NCI-H345 (cell line): ENCODE measurements at places on chromosomes 11 and 22.

GRCh38 chr11:62707277-62707861 lies at the start of the genes BSCL2 and GNG3:
TSS of gene BSCL2 (minus strand) at chr11:62707424. CDS start at chr11:62707195, 229 bp downstream.
TSS of gene GNG3 (plus strand) at chr11:62707676. CDS start at chr11:62708296, 620 bp downstream.
- DNase-seq = no peak

DNA sequence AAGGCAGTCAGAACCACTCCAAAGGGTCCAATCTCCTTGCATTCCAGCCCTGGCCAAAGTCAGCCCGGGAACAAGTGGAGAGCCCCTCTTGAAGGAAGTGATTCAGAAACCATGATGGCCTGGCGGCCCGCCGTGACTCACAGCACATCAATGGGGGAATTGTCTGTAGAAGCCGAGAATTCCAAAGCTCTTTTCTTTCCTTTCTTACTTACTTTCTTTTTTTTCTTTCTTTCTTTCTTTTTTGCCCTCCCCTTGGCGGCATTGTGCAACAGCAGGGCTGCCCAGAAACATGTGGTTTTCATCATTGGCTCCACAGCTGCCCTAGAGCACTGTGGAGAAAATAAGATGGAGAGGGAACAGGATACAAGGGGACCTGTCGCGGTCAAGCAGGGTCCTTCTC lies 140.2 kb upstream of the TIMP3 start:
- no peak for DNase-seq

- DNase-seq = peak; percentile 63
These were observed 428 bp downstream of the SCN3B start for GRCh38 chr11:123653827-123654565.

DNA sequence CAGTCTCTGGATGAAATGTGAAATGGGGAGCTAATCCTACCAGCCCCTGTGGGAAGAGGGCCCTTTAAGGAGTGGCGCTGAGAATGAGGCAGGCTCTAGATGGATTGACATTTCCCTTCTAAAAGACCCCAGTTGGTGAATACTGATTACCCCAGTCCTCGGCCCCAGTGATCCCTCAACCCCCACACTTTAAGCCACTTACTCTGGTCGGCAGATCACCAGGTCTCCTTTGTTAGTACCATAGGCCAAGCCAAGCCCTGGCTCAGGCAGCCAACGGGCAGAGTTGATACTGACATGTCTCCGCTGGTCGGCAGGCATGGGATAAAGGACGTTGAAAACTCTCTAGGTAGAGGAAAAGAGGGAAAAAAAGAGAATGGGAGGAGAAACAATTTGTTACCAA lies 26.1 kb upstream of the CHRM4 start:
- no peak for DNase-seq

- DNase-seq = no peak
These were observed 50.5 kb downstream of the IGSF9B start for GRCh38 chr11:133906241-133906640.

DNA sequence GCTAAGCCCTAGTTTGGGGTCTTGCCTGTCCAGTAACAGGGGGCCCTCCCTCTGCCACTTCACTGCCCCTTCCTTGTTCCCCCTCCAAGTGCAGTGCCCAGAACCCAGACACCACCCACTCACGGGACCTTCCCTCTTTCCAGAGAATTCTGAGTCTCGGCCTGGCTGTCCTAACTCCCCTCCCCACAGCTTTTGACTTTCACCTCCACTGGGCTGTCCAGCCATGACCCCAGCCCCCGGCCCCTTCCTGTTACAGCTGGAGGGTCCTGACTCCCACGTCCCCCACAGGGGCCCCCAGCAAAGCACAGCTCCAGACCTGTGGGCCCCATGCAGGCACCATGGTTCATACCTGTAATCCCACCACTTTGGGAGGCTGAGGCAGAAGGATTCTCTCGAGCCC lies 71.5 kb downstream of the BRD1 start:
- DNase-seq = no peak

DNA sequence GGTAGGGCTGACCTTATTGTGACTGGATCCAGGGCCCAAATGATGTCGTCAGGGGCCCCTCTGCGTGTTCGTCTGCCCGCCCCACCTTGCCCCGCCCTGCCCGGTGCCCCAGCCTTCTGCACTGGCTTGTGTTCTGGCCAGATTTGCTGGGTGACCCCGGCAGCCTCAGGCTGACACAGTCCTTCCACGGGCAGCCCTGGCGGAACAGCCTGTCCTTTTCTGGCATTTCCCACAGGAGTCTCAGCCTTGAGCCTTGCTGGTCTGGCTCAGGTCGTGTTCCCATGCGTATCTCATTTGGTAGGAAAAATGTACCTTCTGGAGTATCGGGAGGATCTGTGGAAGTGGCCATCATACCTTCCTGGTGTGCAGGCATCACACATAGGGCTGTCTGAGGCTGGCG lies 31.0 kb downstream of the IGHMBP2 start:
- DNase-seq = no peak

DNA sequence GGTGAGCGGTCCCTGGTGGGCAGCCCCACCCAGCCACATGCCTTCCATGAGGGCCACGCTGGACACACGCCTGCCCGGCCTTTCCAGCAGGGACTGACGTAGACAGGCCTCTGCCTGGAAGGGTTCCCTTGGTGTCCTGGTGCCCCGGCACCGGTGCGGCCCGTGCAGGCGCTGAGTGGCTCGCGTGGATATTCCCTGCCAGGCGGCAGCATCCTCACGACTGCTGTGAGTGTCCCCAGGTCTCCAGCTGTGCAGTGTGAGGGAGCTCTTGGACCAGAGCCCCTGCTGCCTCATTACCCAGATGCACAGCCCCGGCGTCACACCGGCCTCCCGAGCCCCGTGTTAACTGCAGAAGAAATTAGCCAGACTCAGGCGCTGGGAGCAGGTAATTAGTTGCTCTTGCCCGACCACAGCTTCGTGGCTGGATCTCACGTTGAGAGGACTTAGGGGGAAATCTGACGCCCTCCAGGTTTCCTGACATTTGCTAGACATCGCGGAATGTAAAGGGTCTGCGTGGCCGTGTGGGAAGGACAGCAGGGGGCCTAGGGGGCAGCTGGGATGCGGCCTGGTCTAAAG lies 1196.3 kb downstream of the BRD1 start:
- DNase-seq = no peak

DNA sequence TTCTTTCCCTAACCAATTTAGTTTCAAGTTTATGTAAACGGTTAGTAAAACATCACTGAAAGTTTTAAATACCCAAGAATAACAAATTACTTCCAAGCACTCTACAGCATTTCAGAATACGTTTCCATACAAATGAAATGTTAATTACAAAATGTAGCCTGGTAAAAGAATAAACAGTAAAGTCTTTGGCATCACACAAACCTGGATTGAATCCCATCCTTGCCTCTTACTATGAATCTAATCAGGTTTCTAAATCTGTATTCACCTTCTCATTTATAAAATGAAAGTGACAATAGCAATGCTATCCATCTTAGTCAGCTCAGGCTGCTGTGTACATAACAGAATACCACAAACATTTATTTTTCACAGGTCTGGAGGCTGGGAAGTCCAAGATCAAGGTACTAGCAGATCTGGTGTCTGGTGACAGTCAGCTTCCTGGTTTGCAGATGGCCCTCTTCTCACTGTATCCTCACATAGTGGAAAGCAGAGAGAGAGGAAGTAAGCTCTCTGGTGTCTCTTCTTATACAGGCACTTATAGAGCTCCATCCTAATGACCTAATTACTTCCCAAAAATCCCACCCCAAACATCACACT lies 19.2 kb downstream of the FAM168A start:
- no peak for DNase-seq

GRCh38 chr11:36000616-36001190 lies 56.8 kb downstream of the LDLRAD3 start:
- DNase-seq = peak; percentile 52

- DNase-seq = no peak
These were observed 189.0 kb upstream of the SYT13 start for GRCh38 chr11:45475173-45475572.

DNA sequence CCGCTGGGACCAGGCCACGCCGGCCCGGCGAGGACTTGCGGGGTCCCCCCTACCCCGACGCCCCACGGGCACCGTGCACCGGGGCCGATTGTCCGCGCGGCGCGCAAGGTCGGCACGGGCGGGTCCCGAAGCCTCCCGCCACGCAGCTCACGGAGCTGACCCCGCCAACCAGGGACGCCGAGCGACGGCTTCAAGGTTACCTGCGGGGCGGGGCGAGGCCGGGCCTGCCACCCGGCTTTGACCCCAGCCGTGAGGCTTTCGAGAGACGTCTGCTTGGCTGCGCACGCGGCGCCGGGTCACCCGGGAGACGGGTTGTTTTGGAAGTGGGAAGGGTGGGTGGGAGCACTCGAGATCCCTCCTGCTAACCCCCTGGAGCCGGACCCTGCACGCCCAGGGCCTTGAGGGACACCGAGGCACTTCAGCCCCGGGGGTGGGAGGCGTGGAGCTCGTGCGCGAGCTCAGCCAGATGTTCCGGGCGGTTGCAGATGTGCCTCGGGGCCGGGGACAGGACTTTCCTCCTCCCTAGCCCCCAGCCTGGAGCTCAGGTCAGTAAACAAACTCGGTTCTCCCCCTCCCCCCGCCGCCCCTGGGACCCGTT lies 3.2 kb upstream of the WNT11 start:
- DNase-seq = peak; percentile 48

DNA sequence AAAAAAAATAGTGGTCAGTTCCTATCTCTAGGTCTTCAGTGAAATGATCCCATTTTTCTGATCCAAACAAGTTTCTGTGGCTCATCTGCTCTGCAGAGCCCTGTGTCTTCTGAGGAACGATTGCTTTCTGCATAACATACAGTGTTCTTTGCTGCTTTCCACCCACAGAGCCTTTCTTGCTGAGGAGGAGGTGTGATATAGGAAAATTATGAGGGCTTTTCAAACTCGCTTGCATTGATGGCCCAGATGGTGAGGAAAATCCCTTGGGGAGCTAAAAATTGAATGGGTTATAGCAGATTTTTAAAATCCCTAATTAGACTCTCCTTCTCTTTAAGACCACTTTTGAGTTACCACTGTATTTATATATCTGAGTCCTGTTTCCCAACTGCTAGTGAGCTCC lies 31.3 kb downstream of the JAM3 start:
- DNase-seq = no peak

DNA sequence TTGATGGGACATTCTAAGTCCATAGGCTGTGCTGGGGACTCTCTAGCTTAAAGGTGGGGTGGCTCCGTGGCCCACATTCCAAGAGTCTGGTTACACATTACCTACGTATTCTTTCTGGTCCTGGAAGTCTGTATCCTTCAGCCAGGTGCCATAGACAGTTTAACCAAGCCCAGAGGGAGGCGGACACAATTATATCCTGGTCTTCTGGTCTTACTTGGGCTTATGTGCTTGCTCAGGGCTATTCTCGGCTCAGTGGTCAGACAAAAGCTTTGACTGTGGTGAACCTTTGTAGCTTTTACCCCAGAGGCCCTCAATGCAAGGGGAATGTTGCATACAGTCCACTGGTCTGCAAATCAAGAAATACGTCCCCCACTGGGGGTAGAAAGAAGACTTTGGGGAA lies 3.4 kb upstream of the INCENP start:
- DNase-seq = no peak

DNA sequence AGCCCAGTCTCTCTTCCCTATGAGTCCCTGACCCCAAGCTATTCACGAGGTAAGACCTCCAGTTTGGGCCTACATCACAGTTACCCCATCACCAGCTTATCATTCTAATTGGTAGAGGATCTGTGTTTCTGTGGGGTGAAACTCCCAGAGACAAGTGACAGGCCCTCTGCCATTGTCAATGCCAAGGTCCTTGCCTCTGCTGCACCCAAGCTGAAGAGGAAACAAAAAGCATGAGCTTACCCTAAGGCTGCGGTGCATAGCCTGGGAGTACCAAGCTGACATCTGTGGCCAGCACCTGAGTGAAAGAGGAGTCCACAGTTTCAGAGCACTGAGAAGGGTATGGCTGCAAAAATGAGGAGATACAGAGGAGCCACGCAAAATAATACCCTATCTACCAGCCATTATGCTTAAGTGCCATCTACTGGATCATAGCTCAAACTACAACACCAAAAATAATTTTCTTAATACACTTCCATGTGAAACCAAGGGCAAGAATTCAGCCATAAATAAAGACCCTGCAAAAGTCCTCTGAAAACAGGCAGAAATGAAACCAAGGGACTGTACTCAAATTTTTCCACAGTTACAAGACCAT lies 62.3 kb upstream of the ANO5 start:
- peak; percentile 6 for DNase-seq

- no peak for DNase-seq
These were observed 66.9 kb downstream of the KCNQ1 start for GRCh38 chr11:2511421-2512369.

GRCh38 chr22:37571258-37571991 lies 8.5 kb downstream of the LGALS2 start:
- no peak for DNase-seq

GRCh38 chr11:116527180-116527991 lies 245.4 kb downstream of the BUD13 start:
- DNase-seq = no peak

DNA sequence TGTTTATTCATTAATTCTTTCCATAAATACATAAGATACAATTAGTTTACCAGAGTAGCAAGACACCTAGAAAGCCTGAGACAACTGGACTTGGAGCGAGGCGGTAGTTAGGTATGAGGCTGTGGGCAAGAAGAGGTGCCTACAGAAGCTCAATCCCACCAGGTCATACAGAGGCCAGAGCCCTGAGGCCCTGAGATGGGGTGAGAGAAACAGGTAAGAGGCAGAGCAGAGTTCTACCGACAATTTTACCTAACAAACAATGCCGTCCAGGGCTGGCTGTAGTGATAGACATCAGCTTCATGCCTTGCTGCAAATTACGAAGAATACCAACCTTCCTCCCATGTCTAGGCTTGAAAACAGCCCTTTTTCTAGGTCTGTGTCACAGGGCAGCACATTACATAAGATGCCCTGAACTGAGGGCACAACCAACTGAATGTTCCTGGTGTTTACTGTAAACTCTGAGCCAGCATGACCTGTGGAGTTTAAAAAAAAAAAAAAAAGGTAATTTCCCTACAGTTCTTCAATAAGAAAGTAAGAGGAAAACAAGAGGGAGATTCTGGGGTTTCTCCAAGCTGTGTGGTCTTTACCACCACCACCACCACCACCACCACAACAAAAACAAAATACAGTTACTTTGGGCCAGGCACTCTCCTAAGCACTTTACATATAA lies 105.8 kb downstream of the GAB2 start:
- DNase-seq = no peak

DNA sequence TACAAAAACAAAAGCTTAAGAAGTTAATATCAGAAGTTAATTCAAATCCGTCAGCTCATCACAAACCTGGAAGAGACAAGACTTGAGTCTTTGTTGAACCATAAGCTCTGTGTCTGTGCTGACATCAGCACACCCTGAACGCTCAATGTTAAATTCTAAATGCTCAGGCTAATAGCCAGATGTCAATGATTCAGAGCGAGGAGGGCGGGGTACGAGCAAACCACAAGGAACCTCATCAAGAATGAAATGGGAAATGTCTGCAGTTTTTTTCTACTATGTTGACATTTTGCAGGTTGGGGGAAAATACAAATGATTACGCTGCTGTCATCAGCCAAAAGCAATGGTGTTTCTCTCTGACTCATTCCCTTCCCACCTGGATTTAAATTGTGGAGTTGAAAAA lies 1057.2 kb downstream of the NTM start:
- no peak for DNase-seq
